Upper lobe of left lung (tissue), 6 donors: ENCODE measurements at places on chromosomes 4 and X.

- H3K27ac ChIP-seq: no peak overlapping the region
- no peak overlapping the region for H3K4me3 ChIP-seq
- DNase-seq: peak; percentile 26
- H3K36me3 ChIP-seq: no peaks in the 10 kb centered on the region
- H3K4me1 ChIP-seq: peaks cover 9% of the 10 kb centered on the region
Observed at GRCh38 chr4:186201535-186202230, 10.3 kb downstream of the CYP4V2 start.

- peak; percentile 91 for DNase-seq
- H3K27me3 ChIP-seq: peaks cover 82% of the 10 kb centered on the region
- no peak overlapping the region for H3K4me3 ChIP-seq
- H3K27ac ChIP-seq: no peak overlapping the region
- H3K36me3 ChIP-seq: no peaks in the 10 kb centered on the region
Observed at GRCh38 chr4:1410491-1411325, 4.5 kb upstream of the NKX1-1 start.

- no peak for DNase-seq
- H3K27ac ChIP-seq: no peak overlapping the region
- no peaks in the 10 kb centered on the region for H3K4me1 ChIP-seq
Observed at GRCh38 chrX:16957751-16958150, 11.3 kb downstream of the REPS2 start.

DNA sequence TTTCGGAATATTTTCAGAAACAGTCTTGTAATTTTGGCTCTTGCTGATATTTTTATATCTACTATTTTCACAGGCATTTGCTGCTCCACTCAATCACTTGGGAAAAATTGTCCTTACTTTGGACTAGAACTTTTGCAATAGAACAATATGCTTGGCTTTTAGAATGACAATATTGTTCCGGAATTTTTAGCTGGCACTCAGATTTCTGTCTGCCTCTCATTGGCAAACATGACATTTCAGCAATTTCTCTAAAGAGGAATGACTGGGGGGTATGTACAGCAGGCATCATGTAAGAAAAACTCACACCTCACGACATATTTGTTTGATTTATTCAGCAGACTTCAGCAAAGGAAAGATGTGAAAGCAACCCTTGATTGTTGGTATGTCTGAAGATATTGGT is 243.6 kb upstream of the GPRIN3 start:
- no peak overlapping the region for H3K27ac ChIP-seq
- H3K36me3 ChIP-seq: no peaks in the 10 kb centered on the region
- no peak overlapping the region for H3K4me3 ChIP-seq
- H3K4me1 ChIP-seq: no peaks in the 10 kb centered on the region
